ENCODE measurements at places on chromosomes 5 and 9.
A peak's percentile ranks its signal among the peaks of the same experiment; 100 is the strongest.

- ATAC-seq = no peak
Measured at GRCh38 chr5:141772281-141772680, 90.3 kb upstream of the ARAP3 start.

GRCh38 chr9:77831781-77832180 is 183.7 kb upstream of the GNA14 start:
- no peak for ATAC-seq

DNA sequence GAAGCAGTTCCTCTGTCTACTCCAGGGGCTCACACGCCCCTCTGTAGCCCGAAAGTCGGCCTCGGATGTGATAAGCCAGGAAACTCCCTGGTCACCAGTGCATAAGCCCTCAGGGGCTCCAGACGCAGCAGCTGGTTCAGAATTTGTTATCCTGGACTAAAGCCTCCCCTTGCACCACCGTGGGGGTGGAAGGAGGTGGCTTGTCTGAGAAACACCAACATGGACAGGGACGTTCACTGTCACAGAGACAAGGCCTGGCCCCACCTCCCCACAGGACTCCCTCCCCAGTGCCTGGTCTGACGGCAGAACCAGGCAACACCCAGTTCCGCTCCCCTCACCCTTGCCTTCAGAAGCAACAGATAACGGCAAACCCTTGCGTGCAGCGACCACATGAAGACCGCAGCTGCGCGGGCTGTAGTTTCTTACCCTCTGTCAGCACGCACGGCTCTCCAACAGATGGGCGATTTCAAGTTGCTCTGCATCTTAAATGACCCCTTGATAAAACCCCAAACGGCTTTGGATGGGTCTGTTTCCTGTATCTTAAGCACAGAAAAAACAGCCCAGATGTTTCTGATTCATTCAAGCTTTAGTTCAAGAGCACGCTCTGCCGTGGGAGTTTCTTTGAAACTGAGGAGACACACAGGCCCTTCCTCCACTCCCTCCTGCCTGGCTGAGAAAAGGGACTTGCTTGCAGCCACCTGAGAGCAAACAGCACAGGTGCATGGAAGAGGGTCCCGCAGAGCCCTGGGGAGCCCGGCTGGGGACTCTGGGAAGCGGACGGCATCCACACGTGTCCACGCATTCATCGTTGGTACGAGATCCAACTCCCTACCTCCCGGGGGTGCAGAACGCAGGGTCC is 44.7 kb upstream of the NKD2 start:
- ATAC-seq = no peak

DNA sequence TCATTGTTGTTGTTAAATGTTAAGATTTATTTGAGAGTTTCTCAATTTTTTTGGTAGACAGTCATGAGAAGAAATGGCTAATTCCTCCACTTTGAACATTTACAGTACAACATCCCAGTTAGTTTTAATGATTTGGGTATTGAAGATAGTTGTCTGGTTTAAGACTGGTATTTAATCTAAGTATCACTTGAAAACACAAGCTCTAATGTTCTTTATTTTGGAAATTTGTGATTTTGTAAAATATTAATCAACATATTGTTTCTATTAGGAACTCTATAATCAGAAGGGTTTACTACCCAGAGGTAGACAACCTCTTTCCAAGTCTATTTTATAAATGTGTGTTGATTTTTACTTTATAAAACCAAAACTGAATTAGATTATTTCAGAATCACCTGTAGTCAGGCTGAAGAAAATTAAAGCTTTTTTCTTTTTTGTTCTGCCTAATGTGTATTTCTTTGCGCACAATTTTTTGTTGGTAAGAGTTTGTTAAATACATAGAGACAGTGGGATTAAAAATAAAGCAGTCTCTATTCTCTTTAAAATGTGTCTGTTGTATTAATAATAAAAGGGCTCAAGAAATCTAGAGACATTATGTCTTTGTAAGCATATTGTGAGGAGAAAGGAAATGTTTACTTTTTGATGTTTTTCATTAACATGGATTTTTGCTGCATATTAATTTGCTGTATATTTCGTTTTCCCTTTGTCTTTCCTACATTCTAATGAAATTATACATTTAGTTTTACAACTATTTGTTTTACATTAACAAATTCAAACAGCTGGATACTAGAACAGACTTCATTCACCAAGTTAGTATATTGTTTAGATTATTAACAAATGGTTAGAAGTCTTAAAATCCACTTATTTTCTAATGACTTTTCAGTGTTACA is 3.9 kb upstream of the PURA start:
- no peak for ATAC-seq

GRCh38 chr5:132099076-132099748 is 25.6 kb downstream of the CSF2 start:
- no peak for ATAC-seq

DNA sequence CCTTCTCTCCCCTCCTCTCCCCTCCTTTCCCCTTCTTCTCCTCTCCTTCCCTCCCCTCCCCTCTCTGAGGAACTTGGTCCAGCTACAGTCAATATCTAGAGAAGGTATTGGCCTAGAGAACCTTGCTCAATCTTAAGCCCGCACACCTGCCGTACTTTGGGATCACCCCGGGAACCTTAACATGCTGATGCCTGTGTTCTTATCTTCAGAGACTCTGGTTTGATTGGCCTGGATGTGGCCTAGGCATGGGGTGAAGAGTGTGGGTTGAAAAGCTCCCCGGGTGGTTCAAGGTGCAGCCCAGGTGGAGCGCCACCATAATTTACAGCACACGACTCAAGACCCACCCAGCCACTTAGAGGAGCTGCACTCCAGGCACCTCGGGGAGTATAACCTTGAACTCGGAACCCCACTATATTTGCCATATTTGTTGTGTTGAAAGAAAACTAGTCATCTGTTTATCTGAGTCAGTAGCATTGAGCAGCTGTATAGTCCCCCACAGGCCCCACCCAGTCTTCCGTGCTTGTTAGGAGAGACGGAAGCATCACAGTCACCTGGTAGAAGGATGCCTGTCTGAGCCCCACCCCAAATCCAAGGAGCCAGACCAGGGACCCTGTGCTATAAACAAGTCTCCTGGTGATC is 14.4 kb upstream of the PHF19 start:
- no peak for ATAC-seq

DNA sequence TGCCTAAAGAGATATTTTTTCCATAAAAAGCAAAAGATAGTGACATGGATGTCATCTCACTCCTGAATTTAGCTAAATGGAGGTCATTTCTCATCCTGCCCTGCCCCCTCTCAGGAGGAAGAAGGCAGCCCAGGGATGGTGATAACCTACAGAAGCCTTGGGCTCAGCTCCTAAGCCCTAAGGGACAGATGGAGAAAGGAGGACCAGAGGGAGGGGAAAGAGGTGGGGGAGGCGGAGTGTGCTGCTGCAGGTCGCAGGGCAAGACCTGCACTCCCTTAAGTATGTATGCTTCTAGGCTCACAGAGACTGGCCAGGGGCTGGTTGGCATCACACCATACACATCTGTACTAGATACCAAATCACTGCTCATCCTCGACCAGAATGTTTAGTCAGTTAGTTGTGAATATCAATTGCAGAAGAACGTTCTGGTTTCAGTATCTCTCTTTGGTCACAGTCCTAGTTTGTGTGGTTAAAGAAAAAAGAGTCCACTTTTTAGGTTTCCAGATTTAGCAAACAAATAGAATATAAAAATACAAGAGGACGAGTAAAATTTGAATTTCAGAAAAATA is 18.4 kb upstream of the CDKN2AIPNL start:
- ATAC-seq = no peak

- ATAC-seq = peak; percentile 22
Measured at GRCh38 chr9:136820971-136821825, 13.4 kb downstream of the RABL6 start.

GRCh38 chr9:78839252-78839651 is 542.3 kb downstream of the PSAT1 start:
- no peak for ATAC-seq
